ENCODE measurements at places on chromosomes 16 and 17. TPM values are rescaled to one million over a fixed set of nuclear protein-coding genes. Genes with fewer than 3 reads are reported as not detected.

DNA sequence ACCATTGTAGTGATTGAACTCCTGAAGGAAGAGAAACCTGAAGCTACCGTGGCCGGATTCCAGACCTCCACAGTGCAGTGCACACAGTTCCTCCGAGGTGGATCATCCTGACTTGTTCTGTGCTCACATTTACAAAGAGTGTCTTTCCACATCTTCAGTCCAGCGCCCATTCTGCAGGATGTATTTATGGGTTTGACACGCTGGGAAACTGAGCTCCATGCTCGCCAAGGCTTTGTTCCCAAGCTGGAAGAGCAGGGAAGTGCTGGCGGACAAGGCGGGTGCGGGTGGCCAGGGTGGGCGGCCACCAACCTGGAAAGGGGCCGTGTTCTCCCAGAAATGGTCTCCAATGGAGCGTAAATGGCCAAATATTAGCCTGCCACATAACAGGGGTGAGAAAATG lies 227.9 kb downstream of the IRF8 start:
- DNase-seq: no peak

DNA sequence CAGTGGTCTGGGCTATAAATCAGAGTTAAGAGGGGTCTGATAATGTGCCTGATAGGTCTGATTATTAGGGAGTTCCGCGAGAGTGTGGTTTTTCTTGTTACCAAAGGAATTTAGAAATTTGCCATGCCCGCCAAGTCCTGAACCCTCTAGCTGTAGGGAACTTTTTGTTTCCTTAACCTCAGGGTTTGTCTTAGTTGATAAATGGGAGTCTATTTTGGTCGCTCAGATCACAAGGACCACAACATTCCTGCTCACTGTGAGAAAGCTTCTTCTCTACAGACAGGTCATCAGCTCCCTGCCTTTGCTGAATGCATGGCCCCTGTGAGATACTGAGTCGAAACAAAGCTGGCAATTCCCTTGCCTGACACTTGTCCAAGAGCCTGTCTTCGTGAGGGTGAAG lies 497.8 kb downstream of the HS3ST4 start:
- peak; percentile 42 for DNase-seq

DNA sequence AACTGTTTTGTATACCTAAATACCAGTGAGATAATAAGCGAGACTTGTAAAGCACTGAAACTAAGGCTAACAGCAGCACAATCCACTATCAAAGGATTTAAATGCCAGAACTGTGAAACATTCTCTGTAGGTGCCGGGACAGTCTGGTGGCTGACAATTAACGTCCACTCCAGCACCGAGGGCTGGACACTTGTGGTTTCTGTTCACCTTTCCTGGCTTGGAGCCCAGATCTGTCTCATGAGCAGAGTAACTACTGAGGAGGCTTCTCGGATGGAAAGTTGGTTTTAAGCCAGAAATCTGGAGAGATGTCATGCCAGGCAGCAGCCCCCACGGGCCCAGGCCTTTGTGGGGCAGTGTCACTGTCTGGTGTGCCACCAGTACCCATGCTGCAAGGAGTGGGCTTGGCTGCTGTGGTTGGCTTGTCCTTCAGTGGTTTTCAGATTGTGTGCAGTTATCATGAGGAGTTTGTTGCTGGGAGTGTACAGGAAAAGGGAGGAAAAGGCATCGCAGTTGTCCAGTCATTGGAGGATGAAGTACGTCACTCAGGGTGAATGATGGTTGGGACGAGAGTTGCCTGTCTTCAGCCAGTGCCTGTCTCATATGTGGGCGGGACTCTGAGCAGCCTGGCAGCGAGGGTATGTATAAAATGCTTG lies 35.5 kb downstream of the UBN1 start:
- DNase-seq: no peak

DNA sequence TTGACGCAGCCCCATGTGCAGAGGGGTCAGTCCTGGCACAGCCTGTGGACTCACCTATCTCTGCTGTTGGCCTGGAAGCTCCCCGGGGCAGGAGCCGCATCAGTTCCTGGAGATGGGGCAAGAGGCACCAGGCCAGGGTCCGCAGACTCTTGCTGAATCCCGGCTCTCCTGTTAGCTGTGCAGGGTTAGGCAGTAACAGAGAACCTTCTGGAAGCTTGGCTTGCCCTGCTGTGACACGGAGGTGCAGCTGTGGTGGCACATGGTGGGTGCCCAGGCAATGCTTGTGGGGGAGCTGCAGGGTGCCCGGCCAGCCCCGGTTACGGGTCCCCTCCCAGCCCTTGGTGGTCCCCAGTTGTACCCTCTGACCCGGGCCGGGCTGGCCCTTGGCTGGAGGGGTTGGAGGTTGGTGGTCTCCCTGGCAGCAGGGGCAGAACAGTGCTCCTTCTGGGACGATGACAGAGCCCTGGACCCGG lies 26.0 kb upstream of the ZNF469 start:
- DNase-seq: no peak

DNA sequence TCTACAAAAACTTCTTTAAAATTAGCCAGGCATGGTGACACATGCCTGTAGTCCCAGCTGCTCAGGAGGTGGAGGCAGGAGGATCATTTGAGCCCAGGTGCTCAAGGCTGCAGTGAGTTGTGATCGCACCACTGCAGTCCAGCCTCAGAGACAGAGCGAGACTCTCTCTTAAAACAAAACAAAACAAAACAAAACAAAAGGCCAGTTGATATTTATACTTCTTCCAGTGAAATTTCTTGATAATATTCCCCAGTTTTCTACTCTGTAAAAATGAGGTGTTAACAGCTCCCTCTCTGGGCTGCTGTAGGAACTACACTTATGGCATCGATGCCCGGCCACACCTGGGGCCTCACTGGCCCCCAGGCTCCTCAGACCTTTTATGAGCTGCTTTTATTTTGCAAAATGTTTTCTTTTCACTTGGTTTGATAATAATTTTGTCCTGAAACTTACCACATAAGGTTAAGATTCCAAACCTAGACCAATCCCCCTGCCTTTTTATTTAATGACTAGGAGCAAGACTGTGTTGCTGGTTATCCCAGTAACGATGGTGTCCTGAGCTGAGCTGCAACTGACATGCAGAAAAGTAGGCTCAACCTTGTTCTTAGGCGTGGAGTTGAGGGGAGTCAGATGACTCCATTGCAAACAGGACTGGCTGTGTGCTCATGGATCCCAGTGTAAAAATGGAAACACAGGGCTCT lies 17.6 kb downstream of the MAPK8IP3 start:
- DNase-seq: no peak

DNA sequence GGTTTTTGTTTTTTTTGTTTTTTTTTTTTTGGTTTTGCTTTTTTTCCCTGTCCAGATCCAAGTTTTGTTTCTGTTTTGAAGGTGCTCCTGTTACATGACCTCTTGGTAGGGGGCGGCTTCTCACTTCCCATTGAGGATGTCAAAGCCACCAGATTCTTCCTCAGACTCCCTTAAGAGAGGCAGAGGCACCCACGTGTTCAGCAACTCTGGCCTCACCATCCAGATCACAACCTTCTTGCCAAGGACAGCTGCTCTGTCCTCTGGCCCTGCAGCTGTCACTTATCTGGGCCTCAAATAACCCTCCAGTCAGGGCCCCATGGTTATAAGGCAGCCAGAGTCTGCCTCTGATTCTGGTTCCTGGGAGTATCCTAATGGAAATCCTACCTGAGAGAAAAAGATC lies 208.5 kb downstream of the STX8 start:
- DNase-seq: no peak

COX6A2 gene
- 0.42 TPM for polyA plus RNA-seq
